ENCODE measurements at places on chromosomes 11 and 22.

GRCh38 chr22:48581796-48582469 lies 1245.7 kb downstream of the BRD1 start:
- no peak for DNase-seq

- no peak for DNase-seq
These were observed 2.9 kb upstream of the BTBD10 start for GRCh38 chr11:13465909-13466371.

DNA sequence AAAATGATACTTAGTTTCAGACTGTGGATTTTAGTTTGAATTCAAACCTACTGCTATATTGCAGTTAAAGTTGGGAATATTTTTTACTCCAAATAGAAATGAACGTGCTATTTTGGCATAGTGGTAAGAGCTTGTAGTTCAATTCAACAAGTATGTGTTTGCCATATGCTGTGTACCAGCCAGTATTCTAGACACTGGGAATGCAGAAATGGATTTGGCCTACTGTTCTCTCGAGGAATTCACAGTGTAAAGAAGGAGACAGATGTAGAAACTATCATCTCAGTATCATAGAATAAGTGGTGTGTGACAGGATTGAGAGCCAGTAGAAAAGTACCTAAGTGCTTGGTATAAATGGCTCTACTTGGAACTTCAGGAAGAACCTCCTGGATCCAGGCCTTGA lies 80.4 kb downstream of the ATXN10 start:
- no peak for DNase-seq

DNA sequence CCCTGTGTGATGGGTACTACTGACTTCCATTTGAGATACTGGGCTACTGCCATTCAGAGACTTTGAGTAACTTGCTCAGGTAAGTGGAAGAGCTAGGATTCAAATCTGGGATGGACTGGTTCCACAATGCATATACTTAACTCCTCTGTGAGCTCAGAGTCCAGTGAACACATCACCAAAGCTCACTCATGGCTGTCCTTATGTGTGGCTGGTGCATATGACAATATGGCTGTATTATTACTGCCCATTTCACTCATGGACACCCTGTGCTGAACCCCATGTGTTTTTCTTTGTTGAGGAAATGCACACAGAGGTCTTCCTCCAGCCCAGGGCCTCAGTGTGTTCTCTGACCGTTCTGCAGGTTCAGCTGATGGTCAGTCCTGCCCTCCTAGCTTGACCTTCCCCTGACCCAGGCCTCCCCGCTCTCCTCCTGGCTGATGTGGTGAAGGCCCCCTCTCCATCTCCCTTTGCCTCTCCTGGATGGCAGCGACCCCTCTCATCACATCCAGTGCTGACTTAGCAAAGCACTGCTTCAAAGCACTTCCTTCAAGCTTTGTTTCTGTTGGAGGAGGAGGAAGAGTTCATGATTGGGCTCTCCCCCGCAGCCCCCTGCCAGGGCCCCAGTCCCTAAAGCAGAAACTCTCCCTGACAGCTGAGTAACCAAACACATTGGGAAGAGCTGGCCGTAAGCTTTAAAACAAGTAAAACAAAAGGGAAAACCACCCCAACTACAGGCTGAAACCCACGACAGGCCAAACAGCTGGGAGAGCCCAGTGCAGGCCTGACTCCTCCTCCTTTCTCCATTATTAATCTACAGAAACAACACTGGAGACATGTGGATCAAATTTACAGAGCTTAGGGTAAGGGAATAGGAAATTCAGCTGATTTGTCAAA lies 101.2 kb downstream of the NAT10 start:
- no peak for DNase-seq

DNA sequence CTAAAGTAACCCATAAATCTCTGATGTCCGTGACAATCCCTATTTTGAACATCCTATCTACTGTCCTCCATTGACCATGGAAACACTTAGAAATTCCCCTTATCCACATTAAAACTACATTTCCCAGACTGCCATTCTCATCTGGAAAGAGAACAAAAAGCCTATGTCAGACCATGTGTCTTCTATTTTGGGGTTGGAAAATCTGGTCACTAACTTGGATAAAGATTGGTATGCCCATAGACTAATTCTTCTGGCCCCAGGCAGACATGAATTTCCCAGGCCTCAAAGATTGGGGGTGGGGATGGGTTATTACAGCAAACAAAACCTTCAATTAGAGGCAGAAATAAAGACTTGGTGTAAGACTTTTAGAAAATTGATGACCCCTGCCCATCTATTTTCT lies 30.9 kb upstream of the CREB3L1 start:
- DNase-seq, result no peak

- DNase-seq, result no peak
These were observed 25.2 kb upstream of the MICALL1 start for GRCh38 chr22:37880668-37881440.

DNA sequence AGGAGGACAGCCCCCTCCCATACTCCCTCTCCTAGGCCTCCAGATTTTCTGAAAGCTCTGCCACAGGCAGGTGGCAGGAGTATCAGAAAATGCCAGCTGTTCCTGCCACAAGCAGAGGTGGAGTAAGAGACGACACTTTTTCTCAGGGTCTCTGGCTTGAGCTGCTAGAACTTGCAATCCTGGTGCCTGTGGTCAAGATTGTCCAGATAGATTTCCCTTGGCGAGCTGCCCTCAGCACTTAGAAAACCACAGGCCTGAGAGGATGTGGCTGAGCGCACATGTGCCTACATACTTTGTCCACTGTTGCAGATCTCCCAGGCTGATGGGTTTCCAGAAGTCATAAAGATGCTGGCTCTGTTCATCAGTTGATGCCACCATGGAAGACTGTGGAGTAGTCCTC lies 65.7 kb upstream of the NAV2 start:
- no peak for DNase-seq

All from activated T-helper 1 cell treated with Interleukin-2 at 50 U/mL for 16 hours (primary cell).